ENCODE measurements at places on chromosomes 2 and 18.

- no peak for DNase-seq
Observed at GRCh38 chr2:239722760-239723470, 302.2 kb downstream of the NDUFA10 start.

DNA sequence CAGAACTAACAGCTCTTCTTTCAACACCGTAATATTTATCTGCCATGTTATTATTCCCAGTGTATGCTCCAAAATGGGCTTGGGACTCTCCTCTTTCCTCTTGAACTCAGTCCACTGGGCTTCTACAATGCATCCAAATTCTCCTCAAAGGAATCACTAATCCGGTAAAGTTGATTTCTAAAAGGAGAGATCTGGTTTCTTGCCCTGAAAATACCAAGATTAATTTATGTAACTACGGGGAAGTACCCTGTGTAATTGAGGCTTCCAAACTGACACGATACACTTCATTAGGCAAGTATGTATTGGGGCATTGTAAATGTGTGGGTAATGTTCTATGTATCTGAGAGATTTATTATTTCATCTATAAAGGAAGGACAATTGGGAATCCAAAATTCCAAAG, 5.7 kb downstream of the NCKAP5 start:
- no peak for DNase-seq

DNA sequence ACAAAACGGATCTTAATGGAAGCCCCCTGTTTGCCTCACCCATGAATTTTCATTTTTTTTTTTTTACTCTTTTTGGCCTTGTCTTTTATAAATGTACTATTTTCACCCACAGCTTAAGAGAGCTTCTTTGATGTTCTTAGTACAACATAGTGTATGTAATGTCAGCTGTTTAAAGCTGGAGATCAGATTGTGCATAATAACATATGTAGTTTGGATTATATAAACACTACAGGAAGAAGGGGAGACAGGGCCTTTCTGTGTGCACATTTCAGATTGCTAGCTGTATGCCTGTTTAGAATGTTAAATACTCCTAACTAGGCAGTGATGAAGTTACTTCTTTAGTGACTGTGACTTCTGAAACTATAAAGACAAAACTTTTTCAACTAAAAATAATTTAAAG, 2.1 kb upstream of the TANC1 start:
- DNase-seq, result no peak

GRCh38 chr18:37778417-37779165, 213.0 kb upstream of the CELF4 start:
- peak; percentile 14 for DNase-seq

DNA sequence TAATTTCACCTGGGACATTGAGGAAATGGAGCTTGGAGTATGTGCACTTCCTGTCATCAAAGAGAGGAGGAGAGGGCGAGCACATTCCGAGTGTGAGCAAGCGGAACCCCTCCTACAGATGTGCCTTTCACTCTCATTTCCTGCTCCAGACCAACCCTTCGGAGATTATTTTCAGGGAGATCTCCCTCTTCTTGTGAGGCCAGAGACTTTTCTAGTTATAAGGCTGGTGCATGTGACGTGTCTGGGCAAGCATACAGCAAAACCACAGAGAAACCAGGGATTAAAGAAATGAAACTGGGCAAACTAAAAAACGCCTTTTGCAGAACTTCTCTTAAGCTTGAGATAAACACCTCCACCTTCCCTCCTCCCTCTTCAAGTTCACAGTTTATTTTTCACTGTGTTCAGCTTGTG, 409.2 kb upstream of the TCF4 start:
- no peak for DNase-seq

DNA sequence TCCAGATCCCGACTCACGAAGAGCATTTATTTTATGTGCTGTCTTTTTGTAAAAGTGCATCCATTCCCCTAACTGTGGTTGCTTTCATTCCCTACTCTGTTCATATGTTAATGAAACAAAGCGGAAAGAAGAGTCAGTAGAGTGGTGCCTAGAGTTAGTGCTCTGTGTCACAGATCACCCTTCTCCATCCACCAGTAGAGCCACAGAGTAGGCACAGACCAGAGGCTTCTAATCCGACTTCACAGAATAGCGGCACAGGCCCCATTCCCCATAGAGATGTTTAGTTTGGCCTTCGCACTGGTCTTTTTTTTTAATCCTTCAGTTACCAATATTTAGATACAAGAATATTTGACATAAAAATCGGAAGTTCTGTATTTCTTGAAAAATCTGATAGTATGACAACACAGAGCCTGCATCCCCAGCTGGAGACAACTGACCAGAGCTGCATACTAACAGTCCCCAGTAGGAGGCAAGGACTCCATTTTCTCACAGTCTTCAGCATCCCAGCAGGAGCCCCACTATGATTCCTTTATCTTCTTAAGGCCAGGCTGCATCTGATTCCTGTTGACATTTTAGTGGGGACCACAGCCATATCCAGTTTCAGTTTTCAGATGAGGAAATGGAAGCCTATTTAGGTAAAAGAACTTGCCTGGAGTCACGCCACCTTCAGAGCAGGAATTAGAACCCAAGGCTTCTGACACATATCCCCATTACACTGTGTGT, 7.0 kb downstream of the G6PC2 start:
- DNase-seq, result no peak

- DNase-seq, result peak; percentile 36
Observed at GRCh38 chr2:224401641-224402342, at the start of gene FAM124B. Gene FAM124B (minus strand): TSS chr2:224402107. CDS start chr2:224401768, 339 bp downstream.

DNA sequence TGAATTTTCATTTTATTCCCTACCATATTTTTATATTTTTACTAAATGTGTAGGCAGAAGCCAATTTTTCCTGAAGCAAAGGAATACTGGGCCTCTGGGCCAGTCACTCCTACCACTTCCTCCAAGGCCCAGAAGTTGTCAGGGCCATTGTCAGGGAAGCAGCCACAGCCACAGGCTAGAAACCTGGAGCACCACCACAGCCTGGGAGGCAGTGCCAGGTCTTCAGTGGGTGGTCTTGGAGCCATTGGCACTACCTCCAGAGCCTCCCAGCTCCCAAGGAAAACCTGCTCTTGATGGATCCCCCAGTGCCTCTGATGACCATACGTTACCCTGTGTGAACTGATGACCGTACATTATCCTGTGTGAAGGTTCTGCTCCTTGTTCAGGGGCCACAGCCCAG, 135.6 kb upstream of the SP5 start:
- no peak for DNase-seq

- DNase-seq, result no peak
Observed at GRCh38 chr2:70069049-70069448, 18.2 kb upstream of the PCBP1 start.

DNA sequence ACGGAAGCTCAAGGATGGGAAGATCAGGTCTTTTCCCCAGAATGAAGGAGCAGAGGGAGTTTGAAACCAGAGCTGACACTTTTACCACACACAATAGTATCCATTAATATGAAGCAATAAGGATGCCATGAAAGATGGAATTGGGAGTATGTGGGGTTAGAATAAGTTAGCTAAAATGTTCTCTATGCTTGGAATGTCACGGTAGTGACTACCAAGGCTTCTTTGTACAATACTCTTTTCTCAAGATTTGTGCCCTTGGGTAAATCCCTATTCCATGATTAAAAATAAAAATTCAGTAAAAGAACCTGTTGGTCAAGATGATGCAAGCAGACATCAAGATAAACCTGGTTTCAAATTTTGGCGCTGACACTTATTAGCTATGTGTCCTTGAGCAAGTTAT, 75.0 kb downstream of the NRXN1 start:
- DNase-seq, result no peak

- DNase-seq, result no peak
Observed at GRCh38 chr18:36766836-36767235, 62.0 kb downstream of the TPGS2 start.

DNA sequence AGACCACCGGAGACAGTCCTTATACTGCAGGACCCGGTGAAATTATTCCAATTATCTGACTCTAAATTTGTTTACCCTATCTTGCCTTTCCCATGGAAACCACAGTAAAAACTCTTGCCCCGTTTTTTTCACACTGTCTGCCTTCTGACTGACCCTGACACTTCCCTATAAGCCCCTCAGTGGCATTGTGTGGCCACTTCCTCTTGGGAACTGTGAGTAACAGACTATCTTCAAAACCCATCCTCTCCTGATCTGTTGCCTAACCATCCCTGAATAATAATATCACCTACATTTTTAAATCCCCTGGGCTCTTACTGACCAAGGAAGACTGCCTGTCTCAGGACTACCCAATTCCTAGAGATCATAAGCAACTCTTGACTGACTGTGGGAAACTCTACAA, 42.6 kb upstream of the RNF152 start:
- DNase-seq, result no peak

- DNase-seq, result no peak
Observed at GRCh38 chr2:160909781-160910242, 250.4 kb upstream of the TANK start.

DNA sequence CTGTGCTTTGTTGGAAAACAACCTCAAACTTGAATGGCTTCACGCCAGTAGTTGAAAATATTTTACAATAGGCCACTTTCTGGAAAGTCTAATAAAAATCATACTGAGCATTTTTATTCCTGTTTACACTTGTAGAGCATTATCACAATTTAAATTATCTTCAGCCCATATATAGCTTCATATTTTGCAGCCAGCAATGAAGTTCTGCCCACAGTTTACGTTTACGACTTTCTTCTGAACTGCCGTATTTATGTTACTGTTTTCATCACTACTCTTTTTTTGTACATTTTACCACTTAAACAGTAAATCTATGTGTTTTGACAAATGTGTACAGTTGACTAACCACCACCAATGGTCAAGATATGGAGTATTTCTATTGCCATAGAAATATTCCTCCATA, 86.2 kb downstream of the COPS8 start:
- no peak for DNase-seq

GRCh38 chr18:23883277-23883790, 131.2 kb upstream of the TTC39C start:
- DNase-seq, result no peak

DNA sequence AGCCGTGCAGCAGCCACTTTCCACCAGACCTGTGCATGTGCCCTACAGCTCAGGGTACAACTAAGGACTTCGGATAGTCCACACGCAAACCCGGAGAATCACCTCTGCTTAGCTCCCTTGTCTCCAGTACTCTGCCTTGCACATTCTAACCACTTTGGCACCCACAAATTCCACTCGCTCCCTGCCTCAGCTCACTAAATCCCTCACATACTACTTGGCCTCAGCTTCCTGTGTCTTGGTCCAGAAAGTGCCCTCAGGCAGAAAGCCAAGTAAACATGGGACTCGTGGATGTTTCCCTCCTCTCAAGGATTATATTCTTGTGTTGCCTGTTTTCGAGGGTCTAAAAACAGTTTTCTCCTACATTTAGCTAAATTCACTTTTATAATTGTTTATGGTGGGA, 157.8 kb upstream of the DAPL1 start:
- DNase-seq, result no peak

GRCh38 chr2:218952160-218952559, 7.3 kb upstream of the CDK5R2 start:
- no peak for DNase-seq

DNA sequence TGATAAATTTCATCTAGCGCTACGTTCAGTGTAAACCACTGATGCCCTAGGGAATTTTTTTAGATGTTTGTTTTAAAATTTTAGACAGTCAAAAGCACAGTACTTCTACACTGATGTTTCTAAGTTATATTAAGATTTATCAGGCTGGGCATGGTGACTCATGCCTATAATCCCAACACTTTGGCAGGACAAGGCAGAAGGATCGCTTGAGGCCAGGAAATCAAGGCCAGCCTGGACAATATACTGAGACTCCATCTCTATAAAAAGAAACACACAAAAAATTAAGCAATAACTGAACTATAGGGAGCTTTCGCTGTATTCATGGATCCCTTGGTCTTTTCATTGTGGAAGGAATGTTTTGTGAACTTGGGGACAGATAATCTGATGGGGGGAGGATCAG, 50.6 kb upstream of the MAPRE2 start:
- no peak for DNase-seq

GRCh38 chr2:10425699-10426098, 22.4 kb downstream of the ODC1 start:
- DNase-seq, result no peak

DNA sequence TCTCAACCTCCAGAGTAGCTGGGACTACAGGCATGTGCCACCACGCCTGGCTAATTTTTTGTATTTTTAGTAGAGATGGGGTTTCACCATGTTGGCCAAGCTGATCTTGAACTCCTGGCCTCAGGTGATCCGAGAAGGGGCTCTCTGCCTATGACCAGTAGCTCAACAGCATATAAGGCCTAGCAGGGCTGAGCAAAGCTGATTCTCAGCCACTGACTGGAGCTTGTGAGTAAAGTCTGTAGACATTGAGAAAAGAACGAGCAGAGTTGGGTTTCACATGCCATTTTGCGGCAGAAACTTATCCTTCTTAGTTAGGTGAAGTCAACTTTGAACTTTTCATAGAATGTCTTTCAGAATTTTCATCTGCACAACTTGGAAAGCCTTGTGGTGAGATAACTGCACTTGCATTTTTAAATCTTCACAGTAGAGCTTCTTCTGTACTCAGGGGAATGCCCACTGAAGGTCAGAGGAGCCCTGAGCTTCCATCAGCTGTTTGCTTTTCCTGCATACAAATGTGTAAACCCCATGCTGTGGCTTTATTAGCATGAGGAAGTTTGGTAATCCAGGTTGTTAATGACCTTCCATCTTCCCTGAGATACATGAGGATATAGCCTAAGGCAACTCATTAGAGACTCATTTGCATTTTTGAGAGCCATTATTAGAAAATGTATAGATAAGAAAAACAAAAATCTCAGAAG, 602.4 kb downstream of the METTL4 start:
- no peak for DNase-seq
